CD4-positive, alpha-beta memory T cell (primary cell): ENCODE measurements at places on chromosomes 6 and 20. TPM values are rescaled to one million over a fixed set of nuclear protein-coding genes. Genes with fewer than 3 reads are reported as not detected.

BTNL2 gene
- not detected for polyA plus RNA-seq

MYT1 gene
- polyA plus RNA-seq, result not detected

CRIP3 gene
- not detected for polyA plus RNA-seq

SEL1L2 gene
- not detected for polyA plus RNA-seq

KCNK5 gene
- polyA plus RNA-seq, result not detected

RIPPLY2 gene
- not detected for polyA plus RNA-seq

ZNF391 gene
- polyA plus RNA-seq, result 1.8 TPM

SCUBE3 gene
- polyA plus RNA-seq, result 0.03 TPM

MMS22L gene
- 7.6 TPM for polyA plus RNA-seq

HLA-DRA gene
- polyA plus RNA-seq, result 6.9 TPM

PACSIN1 gene
- not detected for polyA plus RNA-seq

SLC17A9 gene
- not detected for polyA plus RNA-seq

GINS1 gene
- polyA plus RNA-seq, result 0.62 TPM

PKIG gene
- 0.71 TPM for polyA plus RNA-seq

RPS21 gene
- polyA plus RNA-seq, result 1,968 TPM
